ENCODE measurements at places on chromosomes 2 and 18.

DNA sequence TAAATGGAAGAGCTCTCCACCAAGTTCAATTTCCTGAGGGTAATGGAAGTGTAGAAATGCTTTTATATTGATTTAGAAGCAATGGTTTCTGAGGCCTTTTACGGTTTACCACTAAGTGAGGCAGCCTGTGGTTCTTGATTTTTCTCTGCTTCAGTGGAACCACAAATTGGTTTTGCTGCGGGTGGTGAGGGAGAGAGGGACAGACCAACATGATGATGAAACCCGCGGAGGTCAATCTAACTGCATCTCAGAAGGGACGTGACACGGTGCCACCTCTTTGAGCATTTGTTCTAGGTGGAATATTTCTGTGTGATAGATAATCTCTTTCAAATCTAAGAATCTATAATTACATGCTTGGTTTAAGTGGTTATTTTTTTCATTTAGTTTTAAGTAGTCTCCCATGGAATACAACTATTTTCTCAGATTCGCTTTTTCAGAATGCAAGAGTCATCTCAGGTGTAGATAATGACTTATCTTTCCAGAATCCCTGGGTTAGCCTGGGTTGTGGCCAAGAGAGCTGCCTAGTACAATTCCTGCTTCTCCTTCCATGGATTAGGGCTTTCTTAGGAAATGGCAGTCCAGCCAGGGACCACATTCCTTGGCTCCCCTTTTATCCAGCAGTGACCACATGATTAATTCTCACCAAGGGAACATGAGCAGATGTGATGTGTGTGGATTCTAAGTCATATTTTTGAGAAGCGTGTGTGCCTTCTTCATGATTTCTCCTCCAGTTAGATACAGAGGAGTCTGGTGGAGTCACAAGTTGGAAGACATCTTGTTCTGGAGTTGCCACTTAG is 52.5 kb downstream of the KCNE4 start:
- DNase-seq: no peak

GRCh38 chr2:121611730-121612705 is 37.2 kb downstream of the CLASP1 start:
- DNase-seq: no peak

DNA sequence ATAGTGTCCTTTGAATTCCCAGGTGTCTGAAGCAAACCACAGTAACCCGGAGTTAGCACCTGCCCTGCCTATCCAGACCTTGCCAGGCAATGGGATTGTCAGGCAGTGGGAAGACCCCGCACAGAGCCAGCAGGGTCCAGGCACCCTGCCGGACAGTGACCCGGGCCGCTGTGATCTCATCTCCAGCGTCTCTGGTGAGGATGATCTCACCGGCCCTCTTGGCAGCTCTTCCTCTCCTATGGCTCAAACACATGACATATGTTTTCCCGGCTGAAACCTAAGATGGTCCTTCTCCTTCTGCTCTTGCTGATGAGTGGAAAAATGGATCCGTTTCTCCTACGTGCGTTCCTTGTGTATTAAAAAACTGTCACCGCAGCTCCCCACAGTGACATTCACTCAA is 75.1 kb downstream of the ACOXL start:
- peak; percentile 18 for DNase-seq

DNA sequence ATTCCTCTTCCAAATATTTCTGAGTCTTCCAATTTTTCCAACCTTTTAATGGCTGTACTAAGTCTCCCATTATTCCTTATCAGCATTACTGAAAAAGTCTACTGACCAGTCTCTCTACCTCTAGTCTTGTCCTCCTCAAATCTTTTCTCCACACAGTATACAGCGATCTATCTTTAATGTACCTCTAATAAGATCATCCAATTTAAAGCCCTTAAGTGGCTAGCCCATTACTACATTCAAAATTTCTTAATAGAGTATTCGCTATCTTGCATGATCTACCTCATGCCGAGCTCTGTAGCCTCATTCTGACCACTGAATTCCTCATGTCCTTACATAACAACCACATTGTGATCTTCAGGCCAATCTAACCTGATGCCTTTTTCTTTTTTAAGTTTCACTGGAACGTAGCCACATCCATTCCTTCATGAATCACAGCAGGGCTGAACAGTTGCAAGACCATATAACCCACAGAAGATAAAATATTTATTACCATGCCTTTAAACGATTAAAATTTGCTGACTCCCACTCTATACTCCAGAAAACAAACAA is 57.9 kb downstream of the SLC66A3 start:
- no peak for DNase-seq

- DNase-seq: peak; percentile 80
These were observed 629.9 kb upstream of the ACVR2A start for GRCh38 chr2:147214914-147215313.

DNA sequence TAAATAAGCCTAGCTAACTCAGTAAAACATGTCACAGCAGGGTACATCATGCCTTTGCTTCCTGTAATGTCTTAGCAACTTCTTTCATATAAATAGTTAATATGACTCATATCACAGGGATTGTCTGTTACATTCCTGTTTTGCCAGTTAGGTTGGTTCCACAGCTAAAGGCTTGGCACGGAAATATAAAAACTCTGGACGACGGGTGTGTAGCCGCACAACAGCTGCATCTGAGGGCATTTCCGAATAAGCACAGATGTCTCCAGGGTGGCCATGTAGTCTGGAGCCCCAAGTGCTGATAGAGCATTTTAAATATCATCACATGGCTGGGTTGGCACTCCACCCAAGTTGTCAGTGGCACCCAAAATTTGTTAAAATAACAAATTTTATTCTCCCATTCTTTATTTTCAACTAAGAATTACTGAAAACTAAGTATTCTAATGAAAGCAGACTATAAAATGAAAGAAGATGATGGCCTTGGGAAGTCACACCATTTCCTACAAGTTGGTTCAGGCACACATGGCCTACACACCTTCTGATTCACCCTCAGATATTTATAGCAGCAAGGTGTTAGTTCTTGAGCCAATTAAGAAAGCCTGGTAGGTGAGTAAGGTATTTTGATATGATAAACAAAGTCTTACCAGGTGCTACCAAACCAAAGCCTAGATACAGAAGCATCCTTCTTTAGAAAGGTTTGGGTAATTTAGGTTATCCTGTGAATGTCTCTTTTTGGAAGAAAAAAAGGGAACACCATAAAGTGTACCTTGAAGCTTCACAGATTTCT is 61.8 kb upstream of the STK17B start:
- DNase-seq: no peak

DNA sequence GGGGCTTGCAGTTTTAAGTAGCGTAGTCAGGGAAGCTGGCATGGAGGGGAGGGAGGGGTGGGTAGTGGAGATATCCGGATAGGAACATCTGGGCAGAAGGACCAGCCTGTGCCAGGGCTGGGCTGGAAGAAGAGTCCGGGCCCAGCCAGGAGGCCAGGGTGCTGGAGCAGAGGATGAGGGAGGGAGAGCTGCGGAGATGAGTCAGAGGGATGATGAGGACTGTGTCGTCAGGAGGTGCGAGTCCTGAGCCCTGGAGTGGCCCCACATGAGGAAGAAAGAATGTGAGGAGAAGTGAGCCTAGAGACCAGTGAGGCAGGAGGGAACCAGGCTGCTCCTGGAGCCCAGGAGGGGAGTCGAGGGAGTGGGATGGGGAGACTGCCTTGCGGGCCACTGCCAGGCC is 82.4 kb downstream of the CTIF start:
- DNase-seq: no peak

- DNase-seq: no peak
These were observed 55.0 kb downstream of the RNF144A start for GRCh38 chr2:6972067-6972710.

- no peak for DNase-seq
These were observed 292.8 kb upstream of the FBXO11 start for GRCh38 chr2:48199070-48199469.

DNA sequence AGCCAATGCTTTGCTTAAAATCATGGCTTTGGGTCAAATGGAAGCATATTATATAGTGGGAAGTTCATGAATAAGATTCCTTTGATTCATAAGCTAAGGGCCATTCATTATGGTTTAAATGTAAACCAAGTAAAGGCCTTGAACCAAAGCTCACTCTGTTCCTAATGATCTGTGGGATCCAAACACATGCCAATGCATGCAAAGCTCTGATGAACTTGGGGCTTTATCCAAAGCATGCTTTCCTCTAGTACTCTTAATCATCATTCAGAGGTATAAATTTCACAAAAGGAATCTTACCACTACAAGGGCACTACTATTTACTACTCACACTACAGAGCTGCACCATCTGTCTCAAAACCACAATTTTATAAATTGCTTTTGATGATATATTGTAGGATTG is 102.8 kb upstream of the RBMS1 start:
- DNase-seq: no peak

GRCh38 chr2:182015334-182016109 is 29.9 kb downstream of the PPP1R1C start:
- no peak for DNase-seq

- DNase-seq: no peak
These were observed 34.3 kb upstream of the PPP1CB start for GRCh38 chr2:28717339-28717758.

DNA sequence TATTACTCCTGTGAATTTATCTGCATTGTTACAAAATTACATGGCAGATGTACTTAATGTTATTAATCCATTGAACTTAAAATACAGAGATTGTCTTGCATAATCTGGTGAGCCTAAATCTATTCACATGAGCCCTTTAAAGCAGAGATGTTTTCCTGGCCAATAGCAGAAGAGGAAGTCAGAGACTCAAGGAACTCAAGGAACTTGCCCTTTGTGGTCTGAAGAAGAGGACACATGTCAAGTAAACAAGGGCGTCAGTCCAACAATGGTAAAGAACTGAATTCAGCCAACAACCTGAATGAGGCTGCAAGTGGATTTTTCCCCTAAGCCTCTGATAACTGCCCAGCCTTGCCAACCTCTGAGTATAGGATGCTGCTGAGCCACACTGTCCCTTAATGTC is 356.3 kb upstream of the PKDCC start:
- DNase-seq: peak; percentile 51

DNA sequence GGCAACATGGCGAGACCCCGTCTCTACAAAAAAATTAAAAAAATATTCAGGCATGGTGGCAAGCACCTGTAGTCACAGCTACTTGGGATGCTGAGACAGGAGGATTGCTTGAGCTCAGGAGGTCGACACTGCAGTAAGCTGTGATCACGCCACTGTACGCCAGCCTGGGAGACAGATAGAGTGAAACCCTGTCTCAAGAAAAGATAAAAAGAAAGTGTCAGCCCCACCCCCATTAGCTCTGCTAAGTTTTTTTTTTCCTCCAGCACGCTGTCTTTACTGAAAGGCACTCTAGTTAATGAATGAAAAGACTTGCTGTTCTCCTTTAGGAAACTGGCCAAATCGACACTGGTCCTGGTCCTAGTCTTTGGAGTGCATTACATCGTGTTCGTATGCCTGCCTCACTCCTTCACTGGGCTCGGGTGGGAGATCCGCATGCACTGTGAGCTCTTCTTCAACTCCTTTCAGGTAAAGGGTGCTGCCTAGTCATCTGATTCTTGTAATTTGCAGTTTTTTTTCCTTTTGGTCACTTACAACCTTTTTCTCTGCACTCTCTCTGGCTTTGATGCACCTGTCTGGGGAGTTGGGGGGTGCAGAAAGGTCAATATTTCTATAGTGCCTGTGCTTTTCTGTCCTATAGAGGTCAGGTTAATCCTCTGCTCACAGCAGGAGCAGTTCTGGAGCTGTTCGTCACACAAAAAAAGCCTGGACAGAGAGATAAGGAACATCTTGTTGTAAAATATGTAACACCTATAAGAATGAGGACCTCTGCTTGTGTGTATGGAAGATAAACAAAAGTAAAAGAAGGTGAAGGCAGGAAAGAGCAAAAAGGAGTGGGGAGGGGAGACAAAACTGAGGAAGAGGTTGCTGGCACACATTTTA is 82.3 kb downstream of the PTH2R start:
- DNase-seq: no peak

GRCh38 chr2:3282056-3282998 is 95.3 kb downstream of the EIPR1 start:
- peak; percentile 59 for DNase-seq

- no peak for DNase-seq
These were observed 173.3 kb upstream of the SPRED2 start for GRCh38 chr2:65605743-65606058.

DNA sequence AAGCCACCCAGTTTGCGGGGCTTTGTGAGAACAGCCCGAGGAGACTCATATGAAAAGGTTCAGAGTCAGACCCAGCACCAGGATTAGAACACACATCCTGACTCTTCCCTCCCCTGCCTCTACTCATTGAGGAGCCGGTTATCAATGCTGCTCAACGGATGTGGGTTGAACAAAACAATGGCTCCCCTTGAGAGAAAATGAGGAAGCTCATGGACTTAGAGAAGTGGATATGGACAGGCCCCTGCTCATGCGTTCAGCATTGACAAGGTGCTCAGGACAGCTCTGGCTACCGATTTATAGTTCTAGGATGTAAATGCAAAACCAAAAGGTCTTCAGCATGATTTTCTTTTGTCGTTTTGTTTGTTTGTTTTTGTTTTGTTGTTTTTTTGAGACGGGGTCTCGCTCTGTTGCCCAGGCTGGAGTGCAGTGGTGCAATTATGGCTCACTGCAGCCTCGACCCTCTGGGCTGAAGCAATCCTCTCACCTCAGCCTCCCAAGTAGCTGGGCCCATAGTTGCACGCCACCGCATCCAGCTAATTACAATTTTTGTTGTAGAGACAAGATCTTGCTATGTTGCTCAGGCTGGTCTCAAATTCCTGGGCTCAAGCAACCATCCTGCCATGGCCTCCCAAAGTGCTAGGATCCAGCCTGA is 32.0 kb upstream of the AGAP1 start:
- DNase-seq: no peak

- DNase-seq: no peak
These were observed 12.5 kb downstream of the MARCO start for GRCh38 chr2:118954297-118955060.

GRCh38 chr2:96153991-96154431 is 8.8 kb upstream of the DUSP2 start:
- no peak for DNase-seq

DNA sequence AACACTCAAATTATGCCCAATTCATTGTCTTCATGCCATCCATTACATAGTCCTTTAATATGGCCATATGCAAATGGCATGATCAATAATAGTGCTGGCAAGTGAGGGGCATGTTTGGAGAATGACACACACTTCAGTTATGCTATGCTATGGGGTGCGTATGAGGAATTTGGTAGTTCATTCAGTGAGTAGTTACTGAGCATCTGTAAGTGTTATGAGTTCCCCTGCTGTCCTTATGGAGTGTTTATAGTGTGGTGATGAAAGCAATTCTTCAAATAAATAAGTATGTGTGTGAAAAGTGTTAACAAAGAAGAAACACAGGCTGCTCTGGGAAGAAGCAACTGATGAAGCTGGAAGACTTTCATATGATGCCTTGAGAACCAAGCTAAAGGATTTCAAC is 383.7 kb upstream of the SLC14A2 start:
- no peak for DNase-seq
